ENCODE measurements at places on chromosomes 11 and 22.
A peak's percentile ranks its signal among the peaks of the same experiment; 100 is the strongest.

DNA sequence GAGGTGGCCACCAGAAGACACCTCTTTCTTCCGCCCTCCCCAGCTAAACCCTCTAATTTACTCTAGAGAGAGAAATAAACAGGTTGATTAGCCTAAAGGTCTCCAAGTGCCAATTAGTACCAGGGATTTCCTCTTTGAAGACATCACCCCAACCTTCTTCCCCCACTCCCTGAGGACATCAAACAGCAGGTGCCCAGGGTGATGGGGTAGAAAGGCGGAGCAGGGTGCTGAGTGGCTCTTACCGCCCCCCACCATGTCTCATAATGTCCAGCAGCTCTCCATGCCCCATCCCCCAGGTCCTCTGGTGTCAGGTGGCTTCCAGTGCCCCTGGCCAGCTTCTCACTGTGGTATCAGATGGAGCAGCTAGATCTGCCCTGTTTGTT is 5.3 kb upstream of the GNAZ start:
- DNase-seq = no peak

DNA sequence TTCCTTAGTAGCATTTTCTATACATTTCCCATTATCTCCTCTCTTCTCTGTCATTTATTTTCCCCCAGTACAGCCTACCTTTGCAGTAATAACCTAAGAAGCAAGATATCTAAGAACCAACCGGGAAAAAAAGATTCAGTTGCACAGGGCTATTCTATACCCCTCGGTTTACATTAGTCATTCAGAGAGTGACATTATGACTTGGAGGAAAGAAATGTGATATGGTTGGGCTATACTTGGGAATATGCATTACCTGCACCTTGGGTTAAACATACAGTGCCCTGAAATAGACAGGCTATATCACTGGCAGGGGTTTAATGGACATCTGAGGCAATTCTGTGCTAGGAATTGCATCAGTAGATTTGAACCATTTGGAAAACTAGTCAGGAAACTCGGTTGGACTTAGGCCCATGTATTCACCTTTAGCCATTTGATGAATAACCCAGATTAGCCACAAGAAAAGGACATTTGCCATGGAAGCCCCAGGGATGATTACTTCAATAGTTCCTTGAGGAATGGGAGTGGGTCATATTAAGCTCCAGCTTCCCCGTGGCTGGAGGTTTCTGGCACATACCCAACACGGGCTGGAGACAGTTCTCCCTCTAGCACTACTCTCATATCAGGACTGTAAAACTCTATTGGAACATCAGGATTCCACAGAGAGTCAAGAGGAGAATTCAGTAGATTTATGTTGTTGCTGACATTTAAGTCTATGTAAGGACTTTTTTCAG is 973.2 kb downstream of the NTM start:
- peak; percentile 52 for DNase-seq

DNA sequence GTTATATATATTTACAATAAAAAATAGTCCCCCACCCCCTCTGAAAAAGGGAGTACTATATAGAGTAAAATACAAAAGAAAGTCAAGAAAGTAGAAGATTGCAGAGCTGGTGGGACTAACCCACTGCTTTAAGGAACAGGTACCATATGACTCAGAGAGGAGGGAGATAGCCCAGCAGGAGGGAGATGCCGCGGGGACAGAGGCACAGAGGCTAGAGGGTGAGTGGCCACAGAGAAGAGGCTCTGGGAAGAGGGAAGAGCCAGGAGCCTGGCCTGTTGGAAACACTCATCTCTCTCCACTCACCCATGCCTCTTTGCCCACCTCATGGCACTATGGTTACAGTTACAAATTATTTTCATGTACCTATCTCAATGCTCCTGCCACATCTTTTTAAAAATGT is 53.6 kb upstream of the LYVE1 start:
- no peak for DNase-seq

GRCh38 chr22:24554313-24555164 is at the start of gene GUCD1:
TSS of gene GUCD1 (minus strand) at chr22:24555138. CDS start at chr22:24554991, 147 bp downstream.
- DNase-seq = peak; percentile 35

- DNase-seq = no peak
Measured at GRCh38 chr22:47596176-47596690, 833.8 kb downstream of the TBC1D22A start.

GRCh38 chr11:119744577-119744976 is 15.6 kb upstream of the NECTIN1 start:
- no peak for DNase-seq
